Naive thymus-derived CD4-positive, alpha-beta T cell (primary cell): ENCODE measurements at places on chromosomes 16 and 17.

DNA sequence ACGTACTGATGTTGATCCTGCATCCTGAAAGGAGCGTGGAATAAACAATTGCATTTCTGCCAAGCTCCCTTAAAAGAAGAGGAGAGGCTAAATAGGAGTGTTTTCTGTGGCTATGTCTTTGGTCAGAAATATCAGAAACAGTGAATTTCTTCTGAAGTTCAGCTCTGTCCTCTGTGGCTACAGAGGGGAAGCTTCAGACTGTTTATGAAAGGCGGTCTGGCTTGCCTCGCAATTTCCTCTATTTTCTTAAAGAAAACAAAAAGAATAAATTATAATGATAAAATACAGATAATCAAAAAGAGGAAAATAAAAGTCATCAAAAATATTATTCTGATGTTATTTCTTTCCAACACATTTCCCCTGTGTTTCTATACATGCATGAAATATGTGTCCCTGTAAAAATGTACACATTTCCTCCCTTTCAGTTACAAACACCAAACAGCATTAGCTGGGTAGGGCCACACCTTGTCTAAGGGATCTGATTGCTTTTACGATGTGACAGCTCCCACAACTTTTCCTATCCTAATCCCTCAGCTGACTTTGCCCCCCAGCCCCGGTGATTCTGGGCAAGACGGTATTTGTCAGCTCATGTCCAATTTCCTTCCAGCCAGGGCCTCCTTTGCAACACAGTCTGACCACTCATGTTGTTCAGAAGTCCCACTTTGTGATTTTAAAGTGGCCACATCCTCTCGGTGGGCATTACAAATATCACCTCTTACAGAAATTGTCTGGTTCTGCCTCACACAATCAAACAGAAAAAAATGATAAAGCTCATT, 439.0 kb downstream of the HS3ST3B1 start:
- no peaks in the 10 kb centered on the region for H3K36me3 ChIP-seq
- no peak overlapping the region for H3K4me3 ChIP-seq
- H3K27ac ChIP-seq = no peak overlapping the region
- H3K27me3 ChIP-seq = no peaks in the 10 kb centered on the region
- no peak for DNase-seq

- no peak for DNase-seq
- H3K4me3 ChIP-seq = peak overlapping the region; percentile 29
- H3K36me3 ChIP-seq = no peaks in the 10 kb centered on the region
Observed at GRCh38 chr16:85310868-85311585, 198.8 kb upstream of the CIBAR2 start.

GRCh38 chr17:74257311-74257710, 16.7 kb upstream of the DNAI2 start:
- DNase-seq = no peak
- no peaks in the 10 kb centered on the region for H3K4me1 ChIP-seq
- no peaks in the 10 kb centered on the region for H3K27me3 ChIP-seq
- no peak overlapping the region for H3K27ac ChIP-seq
- no peaks in the 10 kb centered on the region for H3K36me3 ChIP-seq

DNA sequence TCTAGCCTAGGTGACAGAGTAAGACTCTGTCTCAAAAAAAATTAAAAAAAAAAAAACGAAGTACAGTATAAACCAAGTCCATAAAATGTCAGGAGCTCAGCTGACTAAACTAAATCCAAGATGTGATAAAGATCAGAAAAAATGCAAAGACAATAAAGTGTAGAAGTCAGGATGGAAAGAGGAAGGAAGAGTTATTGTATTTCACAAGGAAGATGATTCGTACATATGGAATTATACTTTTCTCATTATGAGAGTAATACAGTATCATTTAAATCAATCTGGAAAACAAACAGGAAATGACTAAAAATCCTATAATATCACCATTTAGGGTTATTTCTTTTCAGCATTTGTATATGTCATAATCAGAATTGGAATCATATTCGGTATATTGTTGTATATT, 11.4 kb upstream of the APOH start:
- no peaks in the 10 kb centered on the region for H3K27me3 ChIP-seq
- no peaks in the 10 kb centered on the region for H3K36me3 ChIP-seq
- H3K27ac ChIP-seq = no peak overlapping the region
- H3K4me1 ChIP-seq = peaks cover 11% of the 10 kb centered on the region
- H3K4me3 ChIP-seq = no peak overlapping the region

GRCh38 chr17:76612977-76613851, 27.6 kb upstream of the ST6GALNAC2 start:
- H3K4me1 ChIP-seq = no peaks in the 10 kb centered on the region
- DNase-seq = no peak
- no peak overlapping the region for H3K4me3 ChIP-seq
- H3K27ac ChIP-seq = no peak overlapping the region
- no peaks in the 10 kb centered on the region for H3K36me3 ChIP-seq
